ENCODE measurements at places on chromosomes 16 and 17.

- DNase-seq: no peak
Measured at GRCh38 chr17:46043606-46044005, 44.6 kb downstream of the STH start.

DNA sequence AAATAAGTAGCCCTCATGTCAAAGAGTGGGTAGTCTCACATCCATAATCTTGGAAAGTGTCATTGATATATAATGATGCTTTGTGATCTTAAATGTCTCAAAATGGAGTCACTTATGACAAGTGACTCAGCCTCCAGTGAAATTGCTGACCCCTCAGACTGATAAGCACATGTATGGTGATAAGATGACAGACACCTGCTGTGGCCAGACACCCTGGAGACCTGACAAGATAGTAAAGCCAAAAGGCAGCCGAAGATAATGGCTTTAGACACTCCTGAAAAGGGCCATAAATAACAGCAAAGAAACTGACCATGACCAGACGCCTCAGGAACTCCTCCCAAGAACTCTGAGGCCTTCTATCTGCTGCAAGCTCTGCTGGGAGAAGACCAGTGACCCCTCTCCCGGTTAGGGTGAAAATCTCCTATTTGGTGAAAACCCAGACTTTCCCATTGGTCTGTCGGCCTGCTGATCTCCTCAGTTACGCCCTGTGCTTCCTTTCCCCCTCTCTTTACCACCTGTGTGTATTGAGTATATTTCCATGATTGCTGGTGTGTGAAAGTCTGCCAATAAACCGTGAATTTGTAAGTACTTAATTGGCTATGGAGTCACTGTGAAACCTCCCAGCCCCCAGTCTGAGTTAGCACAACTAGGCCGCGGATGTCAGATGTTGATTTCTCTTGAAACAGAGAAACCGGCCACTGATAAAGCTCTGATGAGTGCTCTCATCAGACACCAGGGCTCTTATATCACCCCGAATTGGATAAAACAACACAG lies 226.7 kb upstream of the MYOCD start:
- no peak for DNase-seq

- DNase-seq: no peak
Measured at GRCh38 chr17:74343526-74344284, 17.7 kb downstream of the KIF19 start.

DNA sequence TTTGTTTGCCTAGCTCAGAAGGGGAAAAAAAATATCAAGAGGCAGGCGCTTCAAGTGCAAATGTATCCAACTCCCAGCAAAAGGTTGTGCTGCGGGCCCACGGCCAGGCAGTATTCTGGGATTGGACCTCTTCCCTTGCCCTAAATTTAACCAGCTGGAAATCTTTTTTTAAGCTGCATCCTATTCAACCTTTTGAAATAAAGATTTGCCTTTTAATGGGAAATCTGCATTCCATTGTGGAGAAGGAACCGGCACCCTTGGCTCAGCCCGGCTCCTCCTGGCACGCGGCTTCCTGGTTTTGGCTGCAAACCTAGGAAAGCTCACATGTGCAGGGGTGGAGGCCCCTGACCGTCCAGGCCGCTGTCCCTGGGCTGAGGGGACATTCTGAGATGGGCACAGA lies 38.8 kb upstream of the ENPP7 start:
- DNase-seq: no peak

DNA sequence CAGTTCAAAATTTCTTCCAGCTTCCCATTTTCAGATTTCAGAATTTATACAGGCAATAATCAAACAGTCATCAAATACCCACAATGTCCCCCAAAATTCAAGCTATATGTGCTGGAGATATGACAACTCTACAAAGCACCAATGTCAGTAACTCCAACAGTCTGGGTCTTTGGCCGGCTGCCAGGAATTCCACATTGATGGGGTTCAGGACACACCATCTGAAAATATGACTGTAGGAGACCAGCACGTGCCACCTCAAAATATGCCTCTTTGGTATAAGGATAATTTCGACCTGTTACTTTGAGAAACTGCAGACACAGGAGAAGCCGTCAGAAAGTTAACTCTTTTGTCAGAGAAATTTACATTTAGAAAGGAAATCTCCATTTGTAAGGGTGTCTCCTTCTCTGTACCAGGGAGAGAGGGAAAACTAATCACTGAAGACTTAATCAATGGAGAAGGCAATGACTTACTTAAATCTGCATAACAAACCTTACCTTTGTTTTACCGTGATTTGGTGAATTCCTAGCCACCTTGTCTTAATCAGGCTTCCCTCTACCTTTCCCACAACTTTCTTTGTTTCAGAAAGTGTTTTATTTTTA lies 594.3 kb upstream of the CDH5 start:
- DNase-seq: no peak

GRCh38 chr17:30567231-30568116 lies 90.3 kb downstream of the GOSR1 start:
- DNase-seq: no peak

DNA sequence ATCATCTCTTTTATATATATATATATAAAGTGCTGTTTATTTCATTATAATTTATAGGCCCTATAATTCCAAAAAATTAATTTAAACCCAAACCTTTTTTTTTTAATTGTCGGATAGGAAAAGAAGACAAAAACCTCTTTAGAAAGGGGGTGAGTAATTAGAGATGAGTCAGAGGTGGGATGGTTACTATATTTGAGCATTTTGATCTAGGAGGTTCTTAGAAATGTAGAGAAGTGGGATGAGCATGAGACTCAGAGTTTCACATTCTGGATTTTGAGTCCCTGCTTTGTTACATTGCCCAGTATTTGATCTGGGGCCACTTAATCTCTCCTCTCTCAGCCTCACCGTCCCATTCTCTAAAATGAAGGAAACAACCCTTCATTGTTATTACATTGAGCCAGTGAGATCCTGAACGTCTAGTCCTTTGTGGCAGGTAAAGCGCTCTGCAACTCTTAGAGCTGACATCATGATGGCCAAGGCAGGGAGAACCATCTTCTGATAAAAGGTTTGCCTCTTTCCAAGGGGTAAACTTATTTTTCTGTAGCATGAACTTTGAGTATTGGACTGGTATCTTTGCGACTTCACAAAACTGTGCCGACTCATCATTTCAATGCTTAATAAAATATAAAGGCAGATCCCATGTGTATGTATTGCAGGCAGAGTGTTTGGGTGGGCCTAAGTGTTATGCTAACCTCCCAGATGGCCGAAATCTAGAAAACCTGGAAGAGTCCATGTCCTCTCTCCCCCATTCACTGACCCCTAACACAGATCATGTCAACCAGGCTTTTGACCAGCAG lies 21.3 kb downstream of the HS3ST3B1 start:
- no peak for DNase-seq

DNA sequence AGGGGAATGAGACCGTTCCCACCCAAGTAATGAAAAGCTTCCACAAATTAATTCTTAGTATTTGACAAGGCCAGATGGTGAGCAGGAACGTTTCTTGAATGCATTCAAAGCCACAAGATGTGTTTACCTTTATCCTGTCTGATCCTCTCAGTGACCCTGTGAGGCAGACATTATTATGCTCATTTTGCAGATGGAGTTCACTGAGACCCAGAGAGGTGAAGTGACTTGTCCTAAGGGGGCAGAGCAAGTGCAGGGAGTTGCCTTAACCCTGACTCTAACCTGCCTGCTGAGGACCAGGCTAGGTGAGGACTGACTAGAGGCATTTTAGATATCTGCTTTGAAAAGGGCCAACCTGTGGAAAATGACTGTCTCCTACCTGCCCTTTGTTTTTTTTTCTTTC lies 156.7 kb downstream of the HAPSTR1 start:
- DNase-seq: no peak

DNA sequence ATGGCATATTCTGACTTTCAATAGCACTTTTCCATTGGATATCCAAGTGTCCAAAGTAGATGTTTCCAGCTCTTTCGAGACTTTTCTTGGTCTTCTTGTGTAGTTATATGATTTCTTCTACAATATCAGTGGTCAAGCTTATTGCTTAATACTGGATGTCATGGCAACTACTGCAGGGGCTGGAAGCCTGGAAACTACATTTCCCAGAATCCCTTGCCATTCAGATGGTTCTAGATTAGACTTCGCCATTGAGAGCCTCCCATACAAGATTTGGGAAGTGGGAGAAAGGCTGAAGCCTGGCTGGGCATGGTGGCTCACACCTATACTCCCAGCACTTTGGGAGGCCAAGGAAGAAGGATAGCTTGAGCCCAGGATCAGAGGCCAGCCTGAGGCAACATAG lies 153.6 kb downstream of the C16orf95 start:
- no peak for DNase-seq

- DNase-seq: no peak
Measured at GRCh38 chr17:76824093-76824492, 44.1 kb upstream of the MGAT5B start.

DNA sequence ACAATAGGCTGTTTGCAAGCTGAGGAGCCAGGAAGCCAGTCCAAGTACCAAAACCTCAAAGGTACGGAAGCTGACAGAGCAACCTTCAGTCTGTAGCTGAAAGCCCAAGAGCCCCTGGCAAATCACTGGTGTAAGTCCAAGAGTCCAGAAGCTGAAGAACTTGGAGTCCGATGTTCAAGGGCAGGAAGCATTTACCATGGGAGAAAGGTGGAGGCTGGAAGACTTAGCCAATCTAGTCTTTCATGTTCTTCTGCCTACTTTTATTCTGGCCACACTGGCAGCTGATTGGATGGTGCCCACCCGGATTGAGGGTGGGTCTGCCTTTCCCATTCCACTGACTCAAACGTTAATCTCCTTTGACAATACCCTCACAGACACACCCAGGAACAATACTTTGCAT lies 15.3 kb downstream of the CD300LB start:
- no peak for DNase-seq

DNA sequence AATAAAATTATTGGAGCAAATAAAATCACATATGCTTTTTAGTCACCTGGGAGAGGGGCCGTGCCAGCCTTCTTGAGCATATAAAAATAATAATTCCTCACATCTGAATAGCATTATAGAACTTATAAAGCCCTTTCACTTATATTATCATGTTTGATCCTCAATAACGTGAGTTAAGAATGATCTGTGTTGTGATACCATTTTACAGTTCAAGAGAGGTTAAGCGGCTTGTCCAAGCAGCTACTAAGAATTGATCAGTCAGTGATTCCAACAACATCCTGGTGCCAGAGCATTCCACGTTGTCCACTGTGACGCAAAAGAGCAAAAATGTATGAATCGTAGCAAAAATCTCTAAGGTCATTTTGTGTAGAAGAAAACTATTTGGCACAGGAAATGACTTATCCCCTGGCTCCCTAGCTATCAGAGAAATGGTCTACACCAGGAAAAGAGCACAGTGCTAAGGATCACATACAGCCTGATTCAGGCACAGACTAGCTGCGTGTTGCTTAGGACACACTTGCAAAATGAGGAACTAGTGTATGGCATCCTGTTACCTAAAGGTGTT lies 33.0 kb downstream of the ANKFN1 start:
- no peak for DNase-seq

DNA sequence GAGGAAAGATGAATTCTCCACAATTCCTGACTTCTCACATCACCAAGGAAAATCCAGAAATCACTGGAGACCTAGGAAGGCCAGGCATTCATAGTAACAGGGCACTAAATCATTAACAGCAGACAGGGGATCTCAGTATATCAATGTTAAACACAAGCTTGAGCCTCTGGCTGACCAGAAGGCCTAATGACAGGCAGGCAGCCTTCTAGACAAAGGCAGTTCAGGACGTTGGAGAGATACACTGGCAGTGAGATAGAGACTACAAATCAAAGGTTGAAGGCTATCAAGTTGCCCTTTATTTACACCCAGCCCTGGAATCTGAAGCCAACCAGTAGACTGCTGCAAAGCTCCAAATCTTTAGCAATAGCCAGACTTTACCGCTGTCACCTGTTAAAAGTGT lies 422.8 kb upstream of the CCL2 start:
- DNase-seq: no peak

DNA sequence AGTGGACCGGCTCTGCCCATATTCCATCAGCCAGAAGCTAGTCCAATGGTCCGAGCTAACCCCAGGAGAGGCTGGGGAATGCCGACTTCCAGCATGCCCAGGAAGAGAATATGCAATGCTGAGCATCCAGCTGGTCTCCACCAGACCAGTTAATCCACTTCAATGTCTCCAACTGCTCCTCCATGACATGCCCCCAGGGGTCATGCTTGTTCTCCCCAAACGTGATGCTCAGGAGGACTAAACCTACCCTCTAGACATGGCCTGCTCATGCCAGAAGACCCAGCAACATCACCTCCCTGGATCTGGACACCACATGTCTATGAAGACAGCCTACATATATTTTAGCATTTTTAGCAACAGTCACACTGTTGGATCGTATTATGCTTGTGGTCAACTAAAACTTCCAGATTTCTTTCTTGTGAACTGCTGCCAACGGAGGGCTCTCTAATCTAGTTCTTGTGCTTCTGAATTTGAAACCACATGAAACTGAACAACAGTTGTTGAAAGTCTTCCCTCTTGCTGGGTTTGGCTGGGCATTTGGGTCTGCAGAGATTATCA lies 245.1 kb downstream of the SOX9 start:
- DNase-seq: no peak

DNA sequence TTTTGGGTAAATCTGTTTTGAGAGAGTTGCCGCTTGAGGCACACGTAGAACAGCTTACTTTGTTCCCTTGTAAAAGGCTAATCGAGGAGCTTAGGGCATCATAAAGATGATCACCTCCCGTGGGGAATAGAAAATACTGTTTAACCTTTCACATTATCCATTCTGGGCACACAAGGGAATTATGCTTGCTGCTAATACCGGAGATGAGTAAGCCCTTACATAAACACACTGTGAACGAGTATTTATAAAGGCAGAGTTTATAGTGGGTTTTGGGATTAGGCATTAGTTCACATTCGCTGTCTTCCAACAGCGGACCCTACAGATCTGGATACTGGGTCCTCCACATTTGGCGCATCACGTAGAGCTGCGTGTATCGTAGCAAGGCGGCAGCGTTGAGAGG lies 51.2 kb upstream of the CNTNAP4 start:
- DNase-seq: no peak

DNA sequence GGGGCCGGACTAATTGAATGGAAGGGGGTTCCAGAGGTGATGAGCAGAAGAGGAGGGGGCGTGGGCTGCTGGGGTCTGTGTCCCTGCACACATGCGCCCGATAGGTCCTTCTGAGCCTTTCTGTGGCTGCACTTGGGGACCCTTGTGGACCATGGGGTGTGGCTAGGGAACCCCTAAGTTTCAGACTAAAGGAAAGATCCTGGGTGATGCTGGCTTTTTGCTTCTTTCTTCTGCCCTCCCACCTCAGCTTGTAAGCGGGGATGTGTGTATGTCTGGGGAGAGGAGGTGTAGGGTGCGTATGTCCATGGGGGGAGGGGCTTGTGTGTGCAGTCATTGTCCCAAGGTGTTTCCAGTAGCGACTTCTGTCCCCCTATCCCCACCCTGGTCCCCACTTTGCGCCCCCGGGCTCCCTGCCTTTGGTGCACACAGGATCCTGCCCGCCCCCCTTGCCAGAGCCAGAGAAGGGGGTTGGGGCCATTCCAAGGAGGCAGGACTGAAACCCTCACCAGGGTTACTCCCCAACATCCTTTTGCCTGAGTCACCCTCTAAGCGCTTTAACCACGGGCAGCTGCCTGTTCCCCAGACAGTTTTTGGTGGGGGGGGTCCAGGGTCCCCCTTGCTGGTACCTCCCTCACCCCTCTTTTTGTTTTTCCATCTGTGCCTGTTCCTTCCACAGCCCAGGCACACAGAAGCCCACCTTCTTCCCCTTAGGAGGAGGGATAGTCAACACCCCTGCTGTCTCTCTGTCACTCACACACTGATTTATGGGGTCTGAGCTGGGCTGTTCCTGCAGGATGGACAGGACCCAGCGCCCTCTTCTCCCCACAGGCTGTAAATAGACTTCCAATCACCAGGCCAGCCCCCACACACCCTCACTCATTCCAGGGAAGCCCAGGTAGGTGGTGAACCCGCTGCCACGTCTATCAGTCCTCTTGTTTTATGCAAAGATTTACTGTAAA lies 83.2 kb downstream of the ARHGAP23 start:
- no peak for DNase-seq

Data from cerebellar nuclear complex (tissue), 1 donor.